ENCODE measurements at places on chromosomes 5 and 9. TPM values are rescaled to one million over a fixed set of nuclear protein-coding genes. Genes with fewer than 3 reads are reported as not detected.

GRCh38 chr5:150339165-150339564 is 18.3 kb upstream of the TCOF1 start:
- no peak for DNase-seq

- DNase-seq, result peak; percentile 42
These were observed 212.9 kb downstream of the ARRDC3 start for GRCh38 chr5:91170266-91170665.

GRCh38 chr9:136437839-136438547 is 1.7 kb downstream of the INPP5E start:
- no peak for DNase-seq

- no peak for DNase-seq
These were observed 176.1 kb downstream of the HSPA4 start for GRCh38 chr5:133227897-133228296.

FAM219A gene
- total RNA-seq, result 31.1 TPM

TTC23L gene
- not detected for total RNA-seq

DNA sequence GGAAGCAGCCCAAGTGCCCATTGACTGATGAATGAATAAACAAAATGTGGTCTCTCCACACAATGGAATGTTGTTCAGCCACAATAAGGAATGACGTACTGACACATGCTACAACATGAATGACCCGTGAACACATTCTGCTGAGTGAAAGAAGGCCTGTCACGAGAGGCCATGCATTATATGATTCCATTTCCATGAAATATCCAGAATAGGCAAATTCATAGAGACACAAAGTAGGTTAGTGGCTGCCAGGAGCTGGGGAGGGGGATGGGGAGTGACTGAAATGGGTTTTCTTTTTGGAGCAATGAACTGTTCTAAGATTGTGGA is 41.4 kb downstream of the BICD2 start:
- DNase-seq, result peak; percentile 41

GRCh38 chr5:123282444-123282843 is 140.8 kb downstream of the CEP120 start:
- DNase-seq, result no peak

DNA sequence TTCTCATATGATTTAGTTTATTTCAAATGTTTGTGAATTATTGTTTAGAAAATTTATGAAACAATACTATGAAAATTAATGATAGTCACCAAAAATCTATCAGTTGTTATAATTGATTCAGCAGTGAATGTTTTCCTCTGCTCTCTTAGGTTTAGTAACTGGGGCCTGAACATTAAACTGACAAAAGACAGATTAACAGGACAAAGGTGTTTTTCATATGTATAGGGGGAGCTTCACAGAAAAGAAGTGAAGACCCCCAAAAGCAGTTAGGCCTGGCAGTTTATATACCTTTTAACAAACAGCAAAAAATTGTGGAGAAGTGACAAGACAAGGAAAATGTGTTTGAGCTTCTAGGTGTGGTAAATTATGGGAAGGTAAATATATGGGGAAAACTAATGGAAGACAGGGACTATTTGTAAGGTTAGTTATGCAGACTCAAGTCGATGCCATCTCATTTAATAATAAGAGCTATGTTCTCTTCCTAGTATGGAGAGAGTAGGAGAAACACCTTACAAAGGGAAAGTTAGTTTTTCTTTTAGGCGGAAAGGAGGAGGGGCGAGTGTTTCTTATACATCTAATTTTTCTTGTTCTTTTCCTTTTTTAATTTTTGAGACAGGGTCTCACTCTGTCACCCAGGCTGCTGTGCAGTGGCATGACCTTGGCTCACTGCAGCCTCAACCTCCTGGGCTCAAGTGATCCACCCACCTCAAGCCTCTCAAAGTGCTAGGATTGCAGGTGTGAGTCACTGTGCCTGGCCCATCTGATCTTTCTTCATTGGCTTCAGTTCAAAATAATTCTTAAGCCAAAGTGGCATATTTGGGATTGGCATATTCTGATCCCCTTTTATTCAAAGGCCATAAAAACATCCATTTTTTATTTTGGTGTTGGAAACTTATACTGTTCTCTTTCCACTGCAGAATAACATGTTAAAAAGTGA is 77.8 kb downstream of the C9orf153 start:
- peak; percentile 65 for DNase-seq

- no peak for DNase-seq
These were observed 98.0 kb upstream of the RAPGEF1 start for GRCh38 chr9:131837836-131838235.

- DNase-seq, result no peak
These were observed 375.8 kb downstream of the GADD45G start for GRCh38 chr9:89980600-89980999.

- peak; percentile 79 for DNase-seq
These were observed 134.8 kb upstream of the ADAMTS16 start for GRCh38 chr5:5005353-5005752.

CDX1 gene
- not detected for total RNA-seq

- no peak for DNase-seq
These were observed 57.5 kb upstream of the GNA14 start for GRCh38 chr9:77705636-77706035.

GRCh38 chr5:72276219-72276752 is 43.8 kb downstream of the MRPS27 start:
- no peak for DNase-seq

OTP gene
- not detected for total RNA-seq

ZDHHC11B gene
- not detected for total RNA-seq

DNA sequence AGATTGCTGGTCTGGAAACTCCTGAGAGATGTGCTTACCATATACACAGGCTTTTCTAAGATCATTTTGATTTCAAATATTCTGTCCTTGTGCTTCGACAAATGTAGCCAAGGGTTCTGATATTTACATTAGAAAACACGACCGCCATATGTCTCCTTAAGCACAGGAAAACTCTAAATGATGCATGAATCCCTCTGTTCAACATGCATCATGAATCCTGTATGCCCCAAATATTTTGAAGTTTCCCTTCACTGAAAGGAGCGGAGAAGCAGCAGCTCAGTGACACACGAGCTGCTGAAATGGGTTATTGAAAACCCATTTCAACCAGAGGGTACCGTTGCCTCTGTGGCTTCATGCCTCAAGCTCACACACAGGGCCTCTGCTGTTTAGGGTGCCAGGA is 74.4 kb downstream of the NREP start:
- no peak for DNase-seq

GRCh38 chr9:6072865-6073264 is 57.4 kb upstream of the RANBP6 start:
- DNase-seq, result no peak

GRCh38 chr5:60066502-60066901 is 173.0 kb upstream of the PDE4D start:
- DNase-seq, result peak; percentile 77

GRCh38 chr9:33232815-33233214 is 7.2 kb upstream of the SPINK4 start:
- DNase-seq, result no peak

GDF9 gene
- total RNA-seq, result not detected

- no peak for DNase-seq
These were observed 69.6 kb upstream of the FSTL4 start for GRCh38 chr5:133681896-133682295.

DNA sequence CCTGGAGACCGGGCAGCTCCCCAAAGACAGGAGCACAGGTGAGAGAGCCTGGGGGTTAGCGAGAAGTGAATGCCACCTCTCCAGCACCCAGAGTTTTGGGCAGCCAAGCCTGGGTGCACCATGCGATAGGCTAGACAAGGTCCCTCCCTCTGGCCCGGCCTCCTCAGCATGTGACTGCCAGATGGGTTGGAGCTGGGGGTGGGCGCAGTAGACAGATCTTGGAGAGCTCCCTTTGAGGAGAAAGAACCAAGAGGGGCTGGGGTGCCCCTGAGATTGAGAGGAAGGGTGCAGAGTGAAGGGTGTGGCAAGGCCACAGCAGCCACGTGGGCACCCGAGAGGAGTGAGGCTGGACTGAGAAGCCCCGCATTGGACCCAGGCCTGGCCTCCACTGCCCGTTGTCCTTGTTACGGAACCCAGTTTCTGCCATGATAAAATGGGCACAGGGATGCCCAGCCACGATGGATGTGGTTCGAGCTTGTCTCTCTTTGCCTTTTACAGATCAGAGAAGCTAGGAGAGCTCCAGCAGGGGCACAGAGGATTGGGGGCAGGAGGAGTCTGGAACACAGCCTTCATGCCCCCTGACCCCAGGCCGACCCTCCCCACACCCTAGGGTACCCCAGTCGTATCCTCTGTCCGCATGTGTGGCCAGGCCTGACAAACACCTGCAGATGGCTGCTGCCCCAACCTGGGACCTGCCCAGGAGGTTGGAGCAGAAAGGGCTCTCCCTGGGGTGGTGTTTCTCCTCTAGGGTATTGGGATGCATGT is 1.4 kb downstream of the TMEM141 start:
- no peak for DNase-seq

DNA sequence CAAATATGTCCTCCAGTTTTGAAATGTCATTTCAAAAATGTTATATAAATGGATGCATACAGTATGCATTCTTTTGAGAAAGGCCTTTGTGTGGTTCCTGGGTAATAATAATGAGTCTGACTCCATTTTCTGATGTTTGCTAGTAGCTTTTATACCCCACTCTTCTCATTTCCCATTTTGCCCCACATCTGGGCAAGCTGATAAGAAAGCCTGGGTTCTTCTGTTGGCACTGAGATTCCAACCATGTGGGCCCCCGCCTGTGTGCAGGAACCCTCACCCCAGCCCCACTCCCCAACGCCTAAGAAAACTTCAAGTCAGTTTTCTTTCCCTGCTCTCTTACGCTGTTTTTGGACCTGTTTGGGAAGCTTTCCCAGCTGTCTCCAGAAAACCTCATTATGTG is 89.4 kb downstream of the SNX18 start:
- no peak for DNase-seq

HAND1 gene
- not detected for total RNA-seq

DNA sequence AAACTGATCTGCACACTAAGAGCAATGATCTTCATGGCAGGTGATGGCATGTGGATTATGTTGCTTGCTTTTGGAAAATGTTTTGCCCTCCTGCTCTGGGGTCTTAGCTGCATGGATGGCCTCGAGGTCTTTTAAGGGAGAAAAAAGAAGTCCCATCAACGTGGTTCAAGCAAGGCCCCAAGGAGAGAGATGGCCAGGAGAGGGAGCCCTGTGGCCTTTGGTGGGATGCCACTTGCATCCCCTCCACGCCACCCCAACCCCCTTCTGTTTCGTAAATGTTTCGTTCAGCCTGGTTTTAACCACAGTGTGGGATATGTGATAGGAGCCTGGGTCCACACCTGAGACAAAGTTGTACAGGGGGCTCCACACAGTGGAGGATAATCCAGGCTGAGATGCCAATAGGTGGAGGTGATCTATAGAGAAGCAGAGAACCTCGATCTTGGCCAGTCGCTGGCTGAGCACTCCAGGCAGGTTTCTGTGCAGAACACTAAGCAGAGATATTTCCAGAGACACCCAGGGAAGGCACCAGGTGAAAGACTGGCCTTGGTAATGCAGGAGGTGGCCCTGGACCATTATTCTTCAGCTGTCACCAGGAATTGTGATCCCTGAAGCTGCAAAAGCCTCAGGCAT is 25.8 kb upstream of the FRRS1L start:
- peak; percentile 37 for DNase-seq

C1QTNF3 gene
- 1.3 TPM for total RNA-seq

STK32A gene
- 0.07 TPM for total RNA-seq

GRCh38 chr9:69307446-69308205 is 17.4 kb upstream of the ENTREP1 start:
- peak; percentile 12 for DNase-seq

Measured in M059J (cell line).